ENCODE measurements at places on chromosomes 16 and 17. TPM values are rescaled to one million over a fixed set of nuclear protein-coding genes. Genes with fewer than 3 reads are reported as not detected.

The SYNGR2 gene
- total RNA-seq, result 55.3 TPM

The GNAO1 gene
- total RNA-seq, result not detected

The VPS35 gene
- 99.0 TPM for total RNA-seq

The CD7 gene
- not detected for total RNA-seq

The TBC1D3K gene
- not detected for total RNA-seq

The NACA2 gene
- not detected for total RNA-seq

The SMPD3 gene
- 0.70 TPM for total RNA-seq

The C16orf89 gene
- total RNA-seq, result not detected

The NCBP3 gene
- 68.0 TPM for total RNA-seq

The ITGAL gene
- total RNA-seq, result not detected

The PIRT gene
- total RNA-seq, result not detected

The MYH2 gene
- 1.9 TPM for total RNA-seq

The INPP5K gene
- total RNA-seq, result 27.5 TPM

The UNC119 gene
- 46.8 TPM for total RNA-seq

The ANKRD40CL gene
- total RNA-seq, result not detected

The ALDH3A2 gene
- total RNA-seq, result 97.3 TPM

The PMFBP1 gene
- 1.2 TPM for total RNA-seq

The POLR3K gene
- 48.5 TPM for total RNA-seq

The MYL11 gene
- total RNA-seq, result not detected

The SCNN1G gene
- total RNA-seq, result 22.3 TPM

The RUNDC3A gene
- total RNA-seq, result 1.2 TPM

The TSNAXIP1 gene
- 1.6 TPM for total RNA-seq

The CDRT4 gene
- 0.62 TPM for total RNA-seq

The ATP6V0A1 gene
- total RNA-seq, result 54.6 TPM

The CCDC154 gene
- 1.2 TPM for total RNA-seq

The SMIM5 gene
- total RNA-seq, result 0.22 TPM

The CNGB1 gene
- total RNA-seq, result not detected

The NPIPB2 gene
- total RNA-seq, result 9.2 TPM

The TMEM235 gene
- not detected for total RNA-seq

The SGF29 gene
- 35.2 TPM for total RNA-seq
